WTC11 (cell line): ENCODE measurements at places on chromosomes 5 and 9. TPM values are rescaled to one million over a fixed set of nuclear protein-coding genes. Genes with fewer than 3 reads are reported as not detected.

The NDUFAF2 gene
- total RNA-seq, result 39.1 to 45.9 TPM (median 42.0 TPM) in 3 replicates

The TNFAIP8 gene
- total RNA-seq, result 18.1 to 24.1 TPM (median 19.9 TPM) in 3 replicates

The FGD3 gene
- 1.7 to 1.9 TPM (median 1.8 TPM) in 3 replicates for total RNA-seq

The FBXL17 gene
- 3.5 to 6.1 TPM (median 5.3 TPM) in 3 replicates for total RNA-seq

The SLC25A48 gene
- 0.76 to 1.1 TPM (median 1.1 TPM) in 3 replicates for total RNA-seq

The PSMB7 gene
- 160 to 187 TPM (median 164 TPM) in 3 replicates for total RNA-seq

The PTCH1 gene
- 27.9 to 38.0 TPM (median 30.9 TPM) in 3 replicates for total RNA-seq

DNA sequence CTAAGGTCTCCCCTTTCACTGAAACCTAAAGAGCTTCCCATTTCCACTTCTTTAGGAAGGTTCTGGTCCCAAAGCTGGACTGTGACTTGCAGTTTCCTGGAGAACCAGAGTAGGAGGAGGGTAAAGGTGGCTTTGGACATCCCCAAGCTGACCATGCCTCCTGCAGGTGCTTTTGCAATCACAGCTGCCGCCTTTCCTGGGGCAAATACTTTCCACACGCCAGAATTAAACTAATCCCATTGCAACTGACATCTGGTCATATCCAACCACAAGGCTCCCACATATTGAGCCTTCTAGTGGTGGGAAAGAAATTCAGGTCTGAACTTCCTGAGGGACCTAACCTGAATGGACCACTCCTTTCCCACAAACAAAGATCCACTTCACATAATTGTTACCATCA is 92.7 kb downstream of the NRG2 start:
- no peak for DNase-seq

- DNase-seq, result no peak
Measured at GRCh38 chr9:111938427-111938800, 41.8 kb downstream of the UGCG start.

DNA sequence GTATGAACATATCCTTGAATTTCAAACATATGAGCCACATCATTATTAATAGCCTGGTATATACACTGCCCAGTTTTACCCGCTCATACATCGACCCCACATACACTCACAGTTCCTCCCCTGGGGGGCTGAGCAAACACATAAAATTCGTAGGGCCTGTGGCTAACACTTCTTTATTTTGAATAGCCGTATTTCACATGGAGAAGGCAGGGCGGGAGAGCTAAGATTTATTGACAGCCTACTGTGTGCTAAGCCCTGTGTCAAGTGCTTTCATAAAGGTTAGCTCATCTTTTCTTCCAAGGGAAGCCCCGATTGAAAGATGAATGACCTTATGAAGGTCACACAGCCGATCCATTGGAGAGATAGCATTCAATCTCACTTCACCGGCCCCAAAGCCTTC is 134.4 kb downstream of the ENC1 start:
- no peak for DNase-seq

DNA sequence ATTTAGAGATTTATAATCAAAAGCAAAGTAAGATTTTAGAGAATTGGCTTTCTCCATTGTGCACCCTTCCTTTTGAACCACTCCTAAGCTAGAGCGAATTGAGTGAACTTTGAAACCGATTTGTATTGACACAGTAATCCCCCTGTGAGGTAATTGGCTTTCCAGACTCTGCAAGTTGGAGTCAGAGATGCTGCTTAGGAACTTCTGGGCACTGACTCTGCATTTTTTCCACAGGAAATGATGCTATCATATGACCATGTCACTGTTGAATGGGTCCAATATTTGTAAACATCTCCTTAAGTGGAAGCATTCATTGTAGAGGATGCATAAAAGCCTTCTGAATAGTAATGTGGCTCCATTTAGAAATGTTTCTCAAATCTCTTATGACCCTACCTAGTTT is 394.4 kb upstream of the ZNF608 start:
- DNase-seq, result no peak
